ENCODE measurements at places on chromosomes 12 and 14. TPM values are rescaled to one million over a fixed set of nuclear protein-coding genes. Genes with fewer than 3 reads are reported as not detected.

DNA sequence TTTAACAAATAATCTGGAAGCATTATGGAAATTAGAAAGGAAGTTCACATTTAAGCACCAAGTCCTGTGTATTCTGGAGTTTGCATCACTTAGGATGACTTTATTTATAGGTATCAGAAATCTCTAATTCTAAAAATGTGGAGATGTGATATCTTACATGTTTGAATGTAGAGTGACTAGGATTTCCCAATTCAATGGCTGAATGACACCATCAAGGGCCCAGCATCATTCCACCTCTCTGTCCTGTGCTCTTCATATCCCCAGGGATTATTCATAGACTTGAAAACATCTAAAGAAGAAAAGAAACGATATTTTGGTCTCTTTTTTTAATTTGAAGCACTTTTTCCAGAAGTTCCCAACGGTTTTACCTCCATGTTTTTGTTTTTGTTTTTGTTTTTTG lies 15.2 kb upstream of the METAP2 start:
- no peak for DNase-seq

The ZBTB39 gene
- total RNA-seq: 7.6 TPM

GRCh38 chr12:117829108-117829507 lies 139.7 kb downstream of the KSR2 start:
- DNase-seq: no peak

GRCh38 chr12:110179291-110179690 lies 55.1 kb downstream of the IFT81 start:
- no peak for DNase-seq

- DNase-seq: peak; percentile 100
Measured at GRCh38 chr14:99683619-99684409, at the start of gene CYP46A1. TSS of gene CYP46A1 (plus strand) at chr14:99684298. CDS start at chr14:99684418, 120 bp downstream.

- DNase-seq: no peak
Measured at GRCh38 chr14:53331921-53332320, 178.8 kb upstream of the DDHD1 start.

The RPS6KL1 gene
- total RNA-seq: 3.0 TPM

The TSPAN11 gene
- 0.51 TPM for total RNA-seq

The KRT78 gene
- not detected for total RNA-seq

The FAM181A gene
- not detected for total RNA-seq

DNA sequence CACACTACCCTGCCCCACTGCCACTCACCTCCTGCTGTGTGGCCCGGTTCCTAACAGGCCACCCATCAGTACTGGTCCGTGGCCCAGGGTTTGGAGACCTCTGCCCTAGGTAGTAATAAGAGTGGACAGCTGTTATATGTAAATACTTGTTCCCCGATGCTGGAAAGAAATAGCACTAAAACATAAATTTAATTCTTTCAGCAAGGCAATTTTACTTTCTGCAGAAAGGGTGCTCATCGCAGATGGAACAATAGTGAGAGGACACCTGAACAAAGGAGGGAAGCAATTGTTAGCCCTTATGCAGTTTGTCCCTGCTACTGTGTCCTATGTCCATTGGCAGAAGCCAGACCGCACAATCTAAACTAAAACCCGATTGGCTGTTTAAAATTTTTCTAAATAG lies 5.9 kb upstream of the CYP46A1 start:
- no peak for DNase-seq

The KCNC2 gene
- total RNA-seq: not detected

- DNase-seq: no peak
Measured at GRCh38 chr12:62044450-62045135, 215.6 kb upstream of the USP15 start.

GRCh38 chr14:65011538-65011937 lies 24.8 kb downstream of the FNTB start:
- DNase-seq: no peak

DNA sequence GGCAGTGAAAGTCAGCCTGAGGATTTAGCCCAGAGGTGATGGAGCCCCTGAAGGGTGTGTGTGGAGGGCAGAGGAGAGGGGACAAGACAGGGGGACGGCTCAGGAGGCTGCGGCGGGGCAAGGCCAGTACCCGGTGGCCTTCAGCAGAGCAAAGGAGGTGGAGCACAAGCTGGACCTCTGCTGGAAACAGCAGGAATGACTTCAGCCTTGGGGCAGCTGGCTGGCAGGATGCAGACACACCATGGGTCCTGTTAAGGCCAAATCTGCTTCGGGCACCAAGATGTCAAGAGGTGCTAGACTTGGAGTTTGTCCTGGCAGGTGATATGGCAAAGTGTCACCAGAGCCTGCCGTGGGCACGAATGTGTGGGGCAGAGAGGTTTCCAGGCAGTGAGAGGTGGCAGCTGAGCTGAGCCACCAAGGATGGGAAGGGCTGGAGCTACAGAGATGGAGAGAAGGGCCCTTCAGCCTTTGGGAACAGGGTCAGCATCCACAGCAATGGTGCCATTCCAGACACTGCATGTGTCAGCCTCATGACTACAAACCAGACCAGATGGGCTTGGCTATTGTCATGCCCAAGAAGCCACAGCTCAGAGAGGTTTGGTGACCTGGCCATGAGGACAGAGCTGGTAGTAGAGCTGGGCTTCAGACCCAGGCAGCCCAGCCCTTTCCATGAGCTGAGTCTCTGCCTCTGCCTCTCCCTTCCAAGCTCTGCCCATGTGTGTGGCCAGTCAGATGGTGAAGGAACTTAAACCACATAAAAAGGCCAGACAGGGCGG lies 91.9 kb downstream of the LGMN start:
- no peak for DNase-seq

DNA sequence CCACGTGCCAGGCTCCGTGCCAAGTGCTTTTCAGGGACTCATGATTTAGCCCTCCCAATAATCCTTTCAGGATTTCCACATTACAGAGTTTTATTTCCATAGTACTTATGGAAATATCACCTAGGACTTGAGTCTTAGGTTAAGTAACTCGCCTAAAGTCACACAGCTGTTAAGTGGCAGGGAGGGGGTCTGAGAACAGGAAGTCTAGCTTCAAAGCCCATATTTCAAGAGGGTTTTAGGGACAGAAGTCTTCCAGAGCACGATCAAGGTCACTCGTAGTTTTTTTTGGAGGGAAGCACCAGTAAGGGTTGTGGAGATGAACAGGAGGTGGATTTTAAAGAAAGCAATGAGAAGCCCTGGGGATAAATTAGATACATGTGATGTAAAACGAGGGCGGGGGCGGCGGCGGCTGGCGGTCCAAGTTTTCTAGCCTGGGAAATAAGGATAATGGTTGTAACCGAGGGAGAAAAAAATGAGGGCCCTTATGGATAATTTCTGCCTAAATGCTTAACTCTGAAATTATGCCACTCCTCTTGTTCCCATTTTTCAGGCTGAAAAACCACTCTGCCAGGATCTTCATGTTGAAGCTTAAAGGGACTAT lies 192.6 kb upstream of the FOXN3 start:
- DNase-seq: no peak

DNA sequence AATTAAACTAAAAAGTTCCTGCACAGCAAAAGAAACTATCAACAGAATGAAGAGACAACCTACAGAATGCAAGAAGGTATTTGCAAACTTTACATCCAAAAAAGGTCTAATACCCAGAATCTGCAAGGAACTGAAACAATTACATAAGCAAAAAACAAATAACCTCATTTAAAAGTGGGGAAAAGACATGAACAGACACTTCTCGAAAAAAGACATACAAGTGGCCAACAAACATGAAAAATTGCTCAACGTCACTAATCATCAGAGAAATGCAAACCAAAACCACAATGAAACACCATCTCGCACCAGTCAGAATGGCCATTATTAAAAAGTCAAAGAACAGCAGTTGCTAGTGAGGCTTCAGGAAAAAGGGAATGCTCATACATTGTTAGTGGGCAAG lies 15.2 kb downstream of the PDE6H start:
- DNase-seq: no peak
